ENCODE measurements at places on chromosomes 1 and 21.

GRCh38 chr1:114008480-114008941, 29.2 kb downstream of the OLFML3 start:
- no peak for DNase-seq

GRCh38 chr1:25529518-25530185, 13.8 kb upstream of the LDLRAP1 start:
- no peak for DNase-seq

DNA sequence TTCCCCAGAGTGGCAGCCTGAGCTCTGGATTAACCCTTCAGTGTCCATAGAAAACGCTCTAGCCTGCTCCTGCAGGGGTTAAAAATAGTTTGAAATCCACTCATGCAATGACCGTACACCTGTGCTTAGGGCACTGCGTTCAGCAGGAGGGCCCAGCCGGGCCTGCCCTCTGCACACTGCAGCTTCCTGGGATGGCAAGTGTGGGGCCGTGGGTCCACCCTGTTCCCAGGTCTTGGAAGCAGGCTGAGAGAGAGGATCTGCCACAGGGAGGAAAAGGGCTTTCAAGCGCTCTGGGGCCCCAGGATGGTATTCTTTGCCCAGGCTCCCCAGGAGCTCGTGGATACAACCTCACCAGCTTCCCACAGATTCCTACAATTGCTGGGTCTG, 1.5 kb upstream of the S100B start:
- DNase-seq = no peak

GRCh38 chr1:45493116-45493697, 2.2 kb upstream of the TESK2 start:
- no peak for DNase-seq

- no peak for DNase-seq
These were observed 44.6 kb downstream of the NIBAN1 start for GRCh38 chr1:184929711-184930202.

DNA sequence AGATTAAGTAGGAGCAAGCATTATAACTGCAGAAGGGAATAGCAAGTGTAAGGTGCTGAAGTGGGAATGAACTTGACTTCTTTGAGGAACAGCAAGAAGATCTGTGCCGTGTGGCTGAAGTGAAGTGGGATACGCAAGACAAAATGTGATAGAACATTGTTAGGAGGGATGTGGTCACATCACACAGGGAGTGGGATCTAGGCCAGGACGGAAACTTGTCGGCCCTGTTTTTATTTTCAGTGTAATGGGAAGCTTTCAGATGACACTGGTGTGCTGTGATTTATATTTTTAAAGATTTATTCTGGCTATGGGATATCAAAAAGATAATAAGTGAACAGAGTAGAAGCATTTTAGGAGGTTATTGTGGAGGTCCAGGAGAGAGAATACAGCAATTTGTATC, 116.4 kb downstream of the PLA2G4A start:
- no peak for DNase-seq

- no peak for DNase-seq
These were observed 228.2 kb downstream of the COP1 start for GRCh38 chr1:175978926-175979325.

GRCh38 chr1:112836642-112837041, 119.4 kb downstream of the SLC16A1 start:
- no peak for DNase-seq

DNA sequence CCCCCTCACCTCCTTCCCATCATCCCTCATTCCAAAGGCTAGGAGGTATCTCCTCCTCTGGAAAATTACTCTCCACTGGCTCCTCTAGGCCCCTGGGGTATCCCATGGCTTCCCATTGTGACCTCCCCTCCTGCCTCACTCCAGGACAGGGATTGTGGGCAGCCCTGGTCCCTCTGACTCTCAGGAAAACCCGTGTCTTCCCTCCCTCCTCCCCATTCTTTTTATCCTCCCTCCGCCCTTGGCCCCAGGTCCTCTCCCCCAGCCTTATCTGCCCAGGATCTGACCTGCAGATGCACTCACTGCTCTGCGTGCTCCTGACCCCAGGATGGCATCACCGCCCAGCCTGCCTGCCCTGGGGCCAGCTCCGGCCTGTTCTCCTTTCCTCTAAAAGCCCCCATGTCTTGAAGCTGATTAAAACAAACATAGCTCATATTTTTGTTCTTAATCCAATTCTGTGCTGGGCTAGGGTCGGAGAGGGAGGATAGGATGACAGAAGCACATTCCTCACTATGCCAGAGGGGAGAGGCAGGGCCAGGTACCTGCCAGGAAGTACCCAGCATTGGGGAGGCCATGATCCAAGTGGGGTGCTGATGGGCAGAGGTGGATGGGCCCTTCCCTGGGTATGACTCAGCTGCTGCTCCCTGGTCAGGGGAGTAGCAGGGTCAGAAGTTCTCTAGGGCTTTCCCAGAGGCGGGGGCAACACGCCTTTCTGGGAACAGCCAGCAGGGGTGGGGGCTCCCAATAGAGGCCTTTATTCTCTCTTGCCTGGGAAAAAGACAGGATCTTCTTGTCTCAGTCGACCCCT, 13.8 kb upstream of the UBL4B start:
- DNase-seq = no peak

GRCh38 chr1:181189691-181190363, 101.3 kb downstream of the IER5 start:
- peak; percentile 88 for DNase-seq

GRCh38 chr1:93056649-93057048, 22.4 kb upstream of the MTF2 start:
- DNase-seq = no peak

DNA sequence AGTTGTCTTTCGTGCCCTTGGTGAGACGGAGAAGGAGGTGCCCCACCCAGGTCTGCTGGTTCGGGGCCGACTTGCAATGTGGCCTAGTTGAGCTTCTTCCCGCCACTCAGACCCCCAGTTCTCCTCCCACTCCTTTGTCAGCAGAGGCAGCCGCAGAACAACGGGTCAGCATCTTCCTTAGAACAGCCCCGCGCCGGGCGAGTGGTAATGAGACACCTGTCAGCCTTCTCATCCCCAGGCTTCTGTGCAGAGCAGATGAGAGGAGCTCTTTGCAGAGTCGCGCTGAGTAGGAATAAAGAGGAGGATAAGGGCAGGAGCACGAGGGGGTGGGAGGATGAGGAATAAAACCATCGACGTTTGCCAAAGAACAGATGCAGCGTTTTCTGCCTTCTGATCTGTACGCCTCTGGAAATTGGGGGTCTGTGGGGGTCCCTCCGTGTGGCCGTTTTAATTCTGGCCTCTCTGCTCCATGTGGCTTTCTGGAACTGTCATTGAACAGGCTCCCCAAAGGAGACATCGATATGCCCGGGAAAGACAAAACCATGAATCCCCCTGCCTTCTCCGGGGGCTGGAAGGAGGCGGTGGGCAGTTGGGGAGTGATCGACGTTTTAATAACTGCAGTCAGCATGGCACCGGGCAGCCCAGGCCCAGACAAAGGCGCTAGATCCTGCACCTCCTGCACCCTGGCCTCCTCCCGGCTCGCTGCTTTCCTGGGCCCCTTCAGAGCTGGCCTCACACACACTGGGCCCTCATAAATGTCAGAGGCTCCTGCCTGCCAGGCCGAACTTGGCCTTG, 27.5 kb upstream of the IGSF21 start:
- DNase-seq = no peak

DNA sequence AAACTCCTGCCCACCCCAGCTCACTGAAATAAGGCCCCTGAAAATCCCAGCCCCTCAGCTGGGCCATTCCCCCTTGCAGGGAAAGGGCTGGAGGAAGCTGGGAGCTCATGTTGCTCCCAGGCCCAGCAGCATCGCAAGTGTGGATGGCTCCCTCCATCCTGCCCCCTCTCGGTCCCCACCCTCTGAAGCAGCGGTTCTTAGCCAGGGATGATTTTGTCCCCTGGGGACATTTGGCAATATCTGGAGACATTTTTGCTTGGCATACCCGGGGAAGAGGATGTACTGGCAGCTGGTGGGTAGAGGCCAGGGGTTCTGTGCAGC, 56.8 kb downstream of the PSMG1 start:
- DNase-seq = no peak

- DNase-seq = no peak
These were observed 356.9 kb upstream of the ADGRL4 start for GRCh38 chr1:79363430-79363829.

Data from activated T-cell treated with anti-CD3 and anti-CD28 coated beads, Interleukin-2, amount 50 U/mL, for 1 hour (primary cell).